ENCODE measurements at places on chromosomes 6 and 20.

DNA sequence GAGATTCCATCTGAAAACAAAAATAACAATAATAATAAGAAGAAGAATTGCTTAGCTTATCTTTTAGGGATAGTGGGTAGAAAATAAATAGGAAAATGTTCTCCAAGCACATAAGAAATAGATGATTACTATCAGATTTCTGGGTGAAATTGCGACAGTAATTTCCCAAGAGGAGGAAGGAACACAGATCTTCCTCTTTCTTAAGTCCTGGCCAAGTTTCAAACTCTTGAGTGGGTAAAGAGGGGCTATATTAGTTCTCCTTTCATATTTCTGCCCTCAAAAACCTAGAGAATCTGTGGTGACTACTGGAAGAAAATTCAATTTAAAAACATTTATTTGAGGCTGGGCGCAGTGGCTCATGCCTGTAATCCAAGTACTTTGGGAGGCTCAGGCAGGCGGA lies 63.7 kb downstream of the PHACTR2 start:
- no peak for DNase-seq

DNA sequence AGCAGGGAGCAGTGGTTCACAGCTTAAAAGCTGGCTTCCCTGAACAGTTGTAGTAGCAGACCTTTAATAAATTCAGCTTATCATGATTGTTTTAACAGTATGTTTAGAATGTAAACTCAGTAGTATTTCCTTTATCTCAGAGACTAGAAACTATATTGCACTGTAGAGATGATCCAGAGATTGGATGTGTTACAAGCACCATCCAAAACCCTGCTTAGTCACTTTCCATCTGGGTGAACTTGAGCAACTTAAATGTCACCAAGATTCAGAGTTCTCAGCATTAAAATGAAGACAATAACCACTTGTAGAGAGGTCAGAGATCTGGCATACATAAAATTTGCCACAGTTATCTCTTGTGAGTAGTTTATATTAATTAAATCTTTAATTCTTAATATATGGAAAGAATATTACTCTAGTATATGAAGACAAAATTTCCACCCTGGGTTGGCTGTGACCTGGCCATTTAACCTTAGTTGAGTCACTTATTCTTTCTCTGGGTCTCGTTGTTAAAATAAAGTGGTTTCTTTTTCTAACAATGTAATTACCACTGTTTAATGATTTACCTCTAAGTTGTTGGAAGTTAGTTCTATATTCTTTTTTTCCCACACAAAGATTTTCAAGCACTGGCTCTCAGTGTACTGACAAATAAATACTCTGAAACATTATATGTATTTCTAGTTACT lies 239.2 kb upstream of the FKBP1C start:
- no peak for DNase-seq

GRCh38 chr6:20169786-20170185 lies 42.5 kb downstream of the MBOAT1 start:
- DNase-seq, result no peak

GRCh38 chr20:35395728-35396127 lies 16.0 kb downstream of the UQCC1 start:
- DNase-seq, result no peak

GRCh38 chr20:23152308-23152892 lies 66.3 kb upstream of the CD93 start:
- no peak for DNase-seq

DNA sequence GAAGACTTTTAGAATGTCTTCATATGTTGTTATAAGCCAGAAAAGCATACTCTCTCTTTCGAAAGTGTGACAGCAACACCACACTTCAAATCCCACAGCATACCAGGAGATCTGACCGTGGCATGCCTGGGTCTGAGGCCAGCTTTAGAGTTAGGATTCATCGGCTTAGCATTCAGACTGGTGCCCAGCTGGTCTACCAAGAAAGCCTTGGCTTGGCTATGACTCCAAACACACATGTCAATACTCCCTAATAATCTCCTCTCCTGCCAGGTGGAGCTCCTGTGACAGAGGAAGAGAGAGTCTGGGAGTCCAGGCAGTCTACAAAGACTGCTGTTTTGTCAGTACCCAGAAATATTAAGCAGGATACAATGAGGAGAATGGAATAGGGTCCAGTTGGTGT lies 77.1 kb upstream of the MAN1A1 start:
- no peak for DNase-seq

GRCh38 chr6:15493437-15494168 lies 169.2 kb downstream of the DTNBP1 start:
- no peak for DNase-seq

- no peak for DNase-seq
Measured at GRCh38 chr20:20803011-20803410, 90.6 kb upstream of the RALGAPA2 start.

- no peak for DNase-seq
Measured at GRCh38 chr20:50312682-50313521, 122.3 kb downstream of the CEBPB start.

GRCh38 chr6:159916752-159917151 lies 26.0 kb downstream of the MAS1 start:
- no peak for DNase-seq

DNA sequence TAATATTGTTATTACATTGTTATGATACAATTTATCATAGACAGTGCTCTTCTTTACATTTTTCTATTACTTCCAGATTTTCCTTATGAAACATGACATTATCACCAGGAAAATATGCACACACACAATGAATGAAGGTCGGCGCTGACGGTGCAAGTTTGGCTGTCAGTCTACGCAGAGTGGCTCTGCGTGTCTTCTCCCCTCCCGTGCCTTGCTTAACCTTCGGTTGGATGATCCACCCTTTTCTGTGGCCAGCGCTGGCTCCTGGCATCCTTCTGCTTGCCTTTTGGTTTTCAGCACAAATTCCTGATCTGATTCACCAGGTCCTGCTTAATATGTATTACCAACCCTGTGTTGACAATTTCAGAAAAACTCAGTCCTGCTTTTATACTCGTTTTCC lies 157.4 kb downstream of the TSHZ2 start:
- DNase-seq, result no peak

DNA sequence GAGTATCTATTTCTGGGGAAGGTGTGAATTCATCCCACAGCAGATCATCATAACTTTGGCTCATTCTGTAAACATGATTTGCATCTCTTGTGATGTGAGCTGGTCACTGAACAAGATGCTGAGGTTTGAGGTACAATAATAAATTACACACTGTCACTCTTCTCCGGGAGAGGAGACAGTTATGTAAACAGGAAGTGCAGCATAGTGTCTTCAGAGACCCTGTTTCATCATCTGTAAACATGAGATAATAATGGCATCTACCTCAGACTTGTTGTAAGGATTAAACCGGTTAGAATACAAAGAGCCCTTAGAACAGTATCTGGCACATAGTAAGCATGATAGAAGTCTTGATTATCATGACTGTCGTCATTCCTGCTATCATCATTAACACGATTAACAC lies 125.2 kb downstream of the TBC1D7 start:
- no peak for DNase-seq

DNA sequence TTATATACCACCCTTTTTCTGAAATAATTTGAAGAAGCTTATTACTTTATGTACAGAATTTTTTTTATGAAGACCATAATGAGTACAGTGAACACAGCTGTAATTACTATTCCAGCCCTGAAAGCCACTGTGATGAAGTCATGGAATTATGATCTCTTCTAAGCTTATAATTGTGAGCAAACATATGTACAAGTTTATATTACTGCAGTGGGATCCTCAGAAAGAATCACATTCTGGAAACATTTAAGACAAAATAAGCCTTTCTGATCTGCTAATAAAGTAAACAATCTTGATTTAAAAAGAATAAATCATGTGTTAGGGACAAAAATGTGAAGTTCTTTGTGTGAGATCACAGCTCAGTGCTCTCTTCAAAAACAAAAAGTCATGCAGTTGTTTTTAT lies 560.4 kb downstream of the CD109 start:
- no peak for DNase-seq

DNA sequence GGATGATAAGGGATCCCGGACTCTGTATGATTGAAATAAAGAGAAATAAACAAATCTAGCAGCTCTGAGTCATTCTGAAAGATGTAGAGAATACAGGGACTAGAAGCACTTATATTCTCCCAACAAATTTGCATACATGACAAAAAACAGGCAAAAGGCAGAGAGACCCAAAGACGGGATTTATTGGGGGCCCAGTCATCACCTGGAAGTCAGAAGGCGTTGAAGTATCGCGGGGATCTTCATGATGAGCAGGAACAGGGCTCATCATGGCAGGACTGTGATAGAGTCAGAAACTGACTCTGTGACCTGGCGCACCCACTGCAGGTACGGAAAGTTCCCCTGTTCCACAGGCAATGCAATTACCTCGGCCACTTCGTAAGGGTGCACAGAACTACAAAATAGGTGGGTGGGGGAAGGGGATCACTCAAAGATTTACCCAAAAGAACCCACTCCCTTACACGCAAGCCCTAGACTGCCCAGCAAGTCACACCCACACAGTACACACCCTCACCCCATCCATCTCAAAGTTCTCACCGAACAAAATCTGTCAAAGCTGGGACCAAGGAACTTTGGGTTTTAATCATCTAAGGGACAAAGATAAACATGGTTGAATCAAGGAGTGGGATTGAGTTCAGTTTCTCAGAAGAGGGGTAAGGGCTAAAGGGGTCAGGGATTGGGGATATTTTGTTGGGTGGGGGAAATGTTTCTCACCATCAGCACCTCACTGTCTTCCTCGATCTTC lies 1.4 kb downstream of the CUTA start:
- DNase-seq, result no peak

- DNase-seq, result no peak
Measured at GRCh38 chr6:21588481-21589351, 4.8 kb upstream of the SOX4 start.

GRCh38 chr6:103193413-103193812 lies 1666.3 kb downstream of the HACE1 start:
- DNase-seq, result no peak

DNA sequence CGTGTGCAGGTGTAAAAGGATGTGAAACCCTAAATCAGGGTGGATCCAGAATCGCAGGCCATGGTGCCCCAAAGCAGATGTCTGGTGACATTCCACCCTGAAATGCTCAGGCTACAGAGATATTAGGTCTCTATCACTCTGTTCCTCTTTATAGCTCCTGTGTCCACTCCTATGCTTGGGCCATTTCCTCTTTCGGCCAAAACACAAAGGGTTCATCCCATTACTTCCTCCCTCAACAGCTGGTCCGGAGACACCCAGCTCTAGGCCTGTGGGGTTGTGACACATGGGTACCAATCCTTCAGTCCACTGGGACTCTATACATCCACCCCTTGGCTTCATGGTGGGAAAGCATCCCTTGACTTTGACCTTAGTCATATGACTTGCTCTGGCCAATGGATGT lies 1.7 kb upstream of the SIGLEC1 start:
- no peak for DNase-seq

DNA sequence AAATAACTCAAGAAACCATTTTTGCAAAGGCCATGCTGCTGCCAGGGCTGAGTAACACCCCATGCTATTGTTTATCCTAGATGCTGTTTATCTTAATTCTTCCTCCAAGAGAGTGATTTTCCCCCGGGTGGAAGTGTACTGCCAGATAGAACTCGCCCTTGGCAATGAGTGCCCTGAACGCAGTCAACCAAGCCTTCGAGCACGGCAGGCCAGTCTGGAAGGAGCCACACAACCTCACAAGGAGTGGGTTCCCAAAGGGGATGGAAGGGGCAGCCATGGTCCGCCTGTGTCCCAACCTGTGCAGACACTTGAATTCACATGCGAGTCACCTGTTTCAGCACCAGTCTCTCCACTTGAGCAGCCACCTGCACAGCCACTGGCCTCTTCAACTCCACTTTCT lies 31.9 kb downstream of the PNPLA1 start:
- DNase-seq, result no peak

- DNase-seq, result no peak
Measured at GRCh38 chr20:25198663-25199383, 3.3 kb downstream of the ENTPD6 start.

DNA sequence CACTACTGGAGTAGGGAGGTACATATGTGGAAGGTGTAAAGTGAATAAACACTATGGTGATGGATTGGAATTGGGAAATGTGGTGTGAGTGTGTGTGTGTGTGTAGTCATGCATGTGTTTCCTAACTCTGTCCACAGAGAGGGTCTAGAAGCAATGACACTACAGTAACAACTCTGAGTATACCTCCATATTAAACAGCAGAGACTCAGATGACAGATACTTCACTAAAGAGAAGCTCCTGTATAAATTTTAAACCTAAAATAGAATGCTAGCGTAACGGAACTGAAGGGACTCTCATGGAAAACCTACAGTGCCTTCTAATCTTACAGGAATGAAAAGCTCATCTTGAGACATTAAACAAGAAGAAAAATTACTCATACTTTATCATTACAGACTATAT lies 150.5 kb downstream of the SLC16A10 start:
- DNase-seq, result no peak

DNA sequence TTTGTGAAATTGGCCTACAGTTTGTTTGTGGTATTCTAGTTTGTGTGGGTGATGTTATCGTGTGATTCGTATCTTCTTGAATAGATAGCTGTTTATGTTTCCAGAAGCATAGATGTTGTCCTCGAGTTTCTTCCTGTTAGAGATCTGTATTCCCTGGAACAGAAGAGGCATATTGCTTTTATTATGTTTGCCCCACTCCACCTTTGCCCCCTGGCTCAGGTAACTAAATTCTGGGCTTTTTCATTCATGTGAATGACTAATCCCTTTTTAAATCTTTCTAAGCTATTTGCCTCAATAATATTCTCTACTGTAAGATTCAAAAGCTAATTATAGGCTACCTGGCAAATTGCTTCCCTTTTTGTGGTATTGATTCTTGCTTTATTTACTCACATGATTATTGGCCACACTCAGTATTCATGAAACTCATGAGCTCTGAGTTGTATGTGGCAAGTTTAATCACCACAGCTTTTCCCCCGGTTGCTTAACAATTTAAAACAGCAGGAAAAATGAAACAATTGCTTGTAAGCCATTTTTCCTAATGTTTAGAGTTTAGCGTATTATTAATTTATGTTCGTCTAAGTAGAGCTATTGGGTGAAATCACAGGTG lies 12.6 kb downstream of the RNF217 start:
- no peak for DNase-seq

DNA sequence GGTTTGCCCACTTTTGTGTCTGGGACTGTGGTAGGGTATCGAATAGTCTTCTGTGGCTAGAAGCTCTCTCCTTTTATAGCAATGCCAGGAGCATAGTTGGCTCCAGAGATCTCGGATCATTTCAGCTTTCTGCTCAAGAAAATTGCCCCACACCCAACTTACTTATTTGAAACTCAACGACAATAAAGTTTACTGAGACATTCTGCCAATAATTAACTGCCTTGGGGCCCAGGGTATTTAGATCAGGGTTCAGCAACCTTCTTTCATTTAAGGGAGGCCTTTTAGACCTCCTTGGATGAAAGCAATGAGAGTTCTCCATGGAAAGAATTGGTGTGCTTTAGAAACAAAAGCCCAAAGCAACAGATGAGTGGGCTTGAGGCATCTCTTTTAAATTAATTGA lies 53.8 kb upstream of the GMPR start:
- no peak for DNase-seq

- no peak for DNase-seq
Measured at GRCh38 chr6:74871757-74872156, 334.1 kb downstream of the COL12A1 start.

- DNase-seq, result no peak
Measured at GRCh38 chr6:13462458-13463327, 24.7 kb downstream of the GFOD1 start.

- no peak for DNase-seq
Measured at GRCh38 chr6:153616506-153616905, 422.5 kb upstream of the OPRM1 start.

Measured in stimulated activated CD4-positive, alpha-beta T cell treated with anti-CD3 and anti-CD28 coated beads, Interleukin-15, amount 100 ng/mL, for 1 hour (primary cell).